ENCODE measurements at places on chromosomes 2 and 18. TPM values are rescaled to one million over a fixed set of nuclear protein-coding genes. Genes with fewer than 3 reads are reported as not detected.

GRCh38 chr2:63571291-63571690, 17.0 kb downstream of the WDPCP start:
- no peak for DNase-seq

- DNase-seq: no peak
These were observed 148.3 kb downstream of the PLCL1 start for GRCh38 chr2:197952540-197953202.

DNA sequence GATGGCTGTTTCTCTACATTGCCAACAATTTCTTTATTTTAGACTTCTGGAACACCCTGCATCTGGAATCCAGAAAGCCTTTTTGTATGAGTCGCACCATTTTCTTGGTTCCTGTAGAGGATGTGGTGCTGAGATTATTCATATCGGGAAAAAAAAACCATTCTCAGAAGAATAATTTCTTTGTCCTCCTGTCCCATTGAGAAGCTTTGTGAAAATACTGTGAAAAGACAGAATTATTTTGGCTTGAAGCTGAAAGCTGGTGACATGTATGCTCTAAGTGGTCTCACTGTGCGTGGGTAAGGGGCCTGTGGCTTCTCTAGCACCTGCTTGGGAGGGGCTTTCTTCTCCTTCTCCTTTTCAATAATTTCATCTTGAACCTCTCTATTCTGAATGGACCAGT, 138.4 kb downstream of the FAM210A start:
- DNase-seq: no peak

Gene LCT
- not detected for total RNA-seq

DNA sequence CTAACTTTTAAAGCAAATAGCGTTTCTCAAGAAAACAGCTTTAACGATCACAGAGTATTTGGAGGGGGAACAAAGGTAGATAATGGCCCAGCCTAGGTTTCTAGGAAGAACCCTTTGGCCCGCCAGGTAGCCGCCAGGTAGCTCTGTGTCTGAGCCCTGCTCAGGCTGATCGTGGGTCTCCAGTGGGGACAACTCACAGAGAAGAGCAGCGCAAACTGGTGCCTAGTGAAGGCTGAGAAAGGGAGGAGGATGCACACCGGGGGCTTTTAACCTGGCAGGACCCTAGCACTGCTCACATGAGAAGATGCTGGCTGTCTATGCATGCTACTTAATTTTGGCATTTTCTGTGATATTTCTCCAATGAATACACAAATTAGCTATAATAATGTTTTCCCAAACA, 5.8 kb downstream of the NGEF start:
- no peak for DNase-seq

Measured in cardiac septum (tissue), 1 donor.